Left renal pelvis (tissue), 4 donors: ENCODE measurements at places on chromosomes 11 and 22.

DNA sequence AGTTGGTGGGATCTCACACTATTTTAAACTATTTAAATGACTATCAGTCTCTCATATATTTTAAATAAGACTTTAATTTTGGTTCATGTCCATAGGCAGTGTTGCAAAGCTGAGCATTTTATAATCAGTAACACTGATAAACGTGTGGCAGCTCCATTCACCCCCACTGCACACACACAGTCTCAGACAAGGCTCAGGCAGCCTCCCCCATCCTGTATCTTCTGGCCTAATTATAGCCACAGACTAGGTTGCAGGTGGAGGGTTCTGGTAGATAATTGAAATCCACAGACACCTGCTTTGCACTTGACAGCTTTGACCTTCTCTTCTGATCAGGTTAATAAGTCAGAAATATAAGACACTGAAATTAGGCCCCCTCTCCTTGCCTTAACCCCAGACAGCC, 118.5 kb upstream of the LDLRAD3 start:
- no peak for DNase-seq

DNA sequence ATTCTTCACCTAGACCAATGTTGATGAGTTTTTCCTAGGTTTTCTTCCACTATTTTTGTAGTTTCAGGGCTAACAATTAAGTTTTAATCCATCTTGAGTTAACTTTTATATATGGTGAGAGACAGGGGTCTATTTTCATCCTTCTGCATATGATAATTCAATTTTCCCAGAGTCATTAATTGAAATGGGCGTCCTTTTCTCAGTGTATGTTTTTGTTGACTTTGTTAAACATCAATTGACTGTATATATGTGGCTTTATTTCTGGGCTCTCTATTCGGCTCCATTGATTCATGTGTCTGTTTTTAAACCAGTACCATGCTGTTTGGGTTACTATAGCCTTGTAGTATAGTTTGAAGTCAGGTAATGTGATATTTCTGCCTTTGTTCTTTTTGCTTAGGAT, 282.1 kb downstream of the INSC start:
- DNase-seq, result no peak

DNA sequence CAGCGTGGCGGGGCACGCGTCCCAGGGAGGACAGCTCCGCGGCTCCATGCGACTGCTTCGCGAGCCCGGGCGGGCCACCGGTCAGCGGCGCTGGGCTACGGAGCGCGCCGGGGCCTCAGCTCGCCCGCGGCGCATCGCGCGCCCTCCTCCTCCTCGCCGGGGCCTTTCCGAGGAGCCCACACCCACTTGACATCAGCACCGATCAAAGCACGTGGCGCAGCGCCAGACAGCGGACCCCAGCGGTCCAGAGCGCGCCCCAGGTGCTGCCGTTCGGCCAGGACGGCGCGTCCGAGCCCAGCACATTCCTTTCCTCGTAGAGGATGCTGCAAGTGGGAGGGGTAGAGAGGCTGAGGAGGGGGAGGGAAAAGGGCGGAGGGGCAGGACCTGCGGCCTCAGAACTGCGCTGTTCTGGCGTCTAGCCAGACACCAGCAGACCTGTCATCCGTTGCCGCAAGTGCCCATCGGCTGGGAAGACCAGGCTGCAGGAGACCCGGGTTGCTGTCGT, 88.6 kb downstream of the PLEKHA7 start:
- peak; percentile 29 for DNase-seq

DNA sequence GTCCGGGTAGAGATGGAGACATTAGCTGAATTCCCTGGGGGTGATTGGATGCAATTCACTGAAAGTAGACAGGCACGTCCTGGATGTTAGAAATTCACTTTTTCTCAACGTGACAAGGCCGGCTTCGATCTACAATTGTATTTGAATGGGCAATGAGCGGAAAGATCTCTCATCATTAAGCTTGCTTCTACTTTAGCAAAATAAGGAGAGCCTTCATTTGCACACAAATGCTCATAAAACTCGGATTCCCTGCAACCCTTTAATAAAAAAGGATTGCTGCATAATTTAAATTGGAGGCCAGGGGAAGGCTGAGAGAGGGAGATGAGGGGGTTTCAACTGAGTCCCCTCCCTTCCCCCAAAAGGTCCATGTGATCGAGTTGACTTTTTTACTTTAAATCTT, 10.6 kb upstream of the PAX6 start:
- no peak for DNase-seq

GRCh38 chr11:33790040-33790439, 15.7 kb upstream of the FBXO3 start:
- DNase-seq, result no peak

GRCh38 chr11:43278193-43278956, 33.4 kb upstream of the API5 start:
- DNase-seq, result no peak

GRCh38 chr11:76788661-76789442, 5.7 kb downstream of the TSKU start:
- no peak for DNase-seq

DNA sequence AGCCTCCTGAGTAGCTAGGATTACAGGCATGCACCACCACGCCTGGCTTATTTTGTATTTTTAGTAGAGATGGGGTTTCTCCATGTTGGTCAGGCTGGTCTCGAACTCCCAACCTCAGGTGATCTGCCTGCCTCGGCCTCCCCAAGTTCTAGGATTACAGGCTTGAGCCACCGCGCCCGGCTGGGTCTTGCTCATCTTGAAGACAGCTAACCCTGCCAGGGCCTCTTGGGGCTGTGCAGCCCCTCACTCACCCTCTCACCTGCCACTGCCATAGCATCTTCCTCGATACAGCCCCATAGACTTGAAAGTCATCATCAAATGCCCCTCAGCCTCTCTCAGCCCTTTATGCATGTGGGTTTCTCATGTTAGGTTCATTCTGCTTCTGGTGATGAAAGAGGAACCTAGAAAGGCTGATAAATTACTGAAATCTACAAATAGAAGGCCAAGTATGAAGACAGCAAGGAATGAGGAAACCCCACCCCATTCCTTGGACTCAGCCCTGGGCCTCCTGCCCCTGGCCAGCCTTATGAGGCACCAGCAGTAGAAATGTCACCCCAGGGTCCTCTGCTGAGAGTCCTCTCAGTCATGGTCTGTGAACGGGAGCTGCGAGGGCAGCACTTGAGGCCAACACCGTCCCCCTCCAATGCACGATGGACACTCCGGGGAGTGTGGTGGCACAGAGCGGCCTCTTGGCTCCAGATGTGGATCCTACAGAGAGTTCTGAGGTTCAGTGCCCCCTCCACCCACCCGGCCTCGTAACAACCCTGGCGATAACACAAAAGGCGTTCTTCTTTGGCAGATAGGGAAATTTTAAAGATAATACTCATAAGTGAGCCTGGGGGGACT, 24.8 kb downstream of the SCGB1A1 start:
- no peak for DNase-seq

DNA sequence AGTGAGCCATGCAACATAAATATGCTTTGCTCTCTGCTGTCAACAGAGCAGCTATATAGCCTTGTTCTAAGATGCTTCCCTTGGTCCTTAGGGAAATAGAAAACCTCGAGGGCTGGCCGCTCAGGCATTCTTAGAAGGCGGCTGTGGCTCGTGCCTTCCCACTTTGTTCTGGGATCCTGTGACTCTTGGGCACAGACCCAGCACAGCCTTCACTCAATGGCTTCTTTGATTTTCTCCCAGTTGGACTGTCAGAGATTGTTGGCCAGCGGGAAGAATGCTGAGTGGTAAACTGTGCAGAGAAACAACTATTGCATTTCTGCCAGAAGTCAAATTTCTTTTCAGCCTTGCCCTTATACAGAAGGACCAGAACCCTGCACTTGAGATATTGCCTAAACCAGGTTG, 9.5 kb upstream of the MICAL2 start:
- DNase-seq, result no peak

DNA sequence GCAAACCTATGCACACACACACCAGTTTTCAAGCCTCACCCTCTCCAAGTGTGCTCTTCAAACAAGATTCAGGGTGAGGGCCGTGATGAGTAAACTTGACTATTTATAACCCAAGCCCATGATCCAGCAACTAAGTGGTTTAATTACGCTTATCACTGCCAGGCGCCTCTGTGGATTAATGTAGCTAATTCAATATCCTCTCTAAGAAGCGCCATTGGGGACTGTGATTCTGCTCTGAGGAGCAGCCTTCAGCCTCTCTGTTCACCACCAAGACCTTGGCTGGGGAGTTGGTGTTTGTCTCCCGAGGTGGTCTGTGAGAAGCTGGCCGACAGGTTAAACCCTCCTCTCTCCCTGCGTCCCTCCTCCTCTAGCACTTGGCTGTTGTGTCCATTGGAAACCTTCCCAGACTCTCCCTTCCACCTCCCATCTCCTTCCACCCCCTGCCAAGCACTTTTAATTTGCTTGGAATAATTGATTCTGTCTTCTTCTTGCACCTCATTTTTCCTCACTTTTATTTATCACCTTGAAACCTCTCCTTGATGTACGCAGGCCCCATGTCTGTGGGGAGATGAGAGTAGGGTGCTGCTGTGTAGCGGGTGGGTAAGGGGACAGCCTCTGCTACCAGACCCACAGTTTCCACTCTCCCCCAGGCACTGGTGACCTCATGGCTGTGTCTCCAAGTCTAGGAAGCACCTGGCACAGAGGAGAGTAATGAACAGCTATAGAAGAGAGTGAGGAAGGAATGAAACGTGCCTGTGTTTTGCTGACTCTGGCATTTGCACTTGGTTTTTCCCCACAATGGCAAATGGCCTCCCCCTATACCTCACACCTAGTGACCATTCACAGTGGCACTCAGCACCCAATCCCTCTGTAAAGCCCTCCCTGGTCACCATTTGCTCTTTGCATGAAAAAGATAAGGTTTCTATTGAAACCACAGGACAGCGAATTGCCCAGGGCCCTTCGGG, 236.6 kb downstream of the GRIK4 start:
- no peak for DNase-seq

- DNase-seq, result no peak
Measured at GRCh38 chr11:46472662-46472994, 81.1 kb upstream of the CHRM4 start.

DNA sequence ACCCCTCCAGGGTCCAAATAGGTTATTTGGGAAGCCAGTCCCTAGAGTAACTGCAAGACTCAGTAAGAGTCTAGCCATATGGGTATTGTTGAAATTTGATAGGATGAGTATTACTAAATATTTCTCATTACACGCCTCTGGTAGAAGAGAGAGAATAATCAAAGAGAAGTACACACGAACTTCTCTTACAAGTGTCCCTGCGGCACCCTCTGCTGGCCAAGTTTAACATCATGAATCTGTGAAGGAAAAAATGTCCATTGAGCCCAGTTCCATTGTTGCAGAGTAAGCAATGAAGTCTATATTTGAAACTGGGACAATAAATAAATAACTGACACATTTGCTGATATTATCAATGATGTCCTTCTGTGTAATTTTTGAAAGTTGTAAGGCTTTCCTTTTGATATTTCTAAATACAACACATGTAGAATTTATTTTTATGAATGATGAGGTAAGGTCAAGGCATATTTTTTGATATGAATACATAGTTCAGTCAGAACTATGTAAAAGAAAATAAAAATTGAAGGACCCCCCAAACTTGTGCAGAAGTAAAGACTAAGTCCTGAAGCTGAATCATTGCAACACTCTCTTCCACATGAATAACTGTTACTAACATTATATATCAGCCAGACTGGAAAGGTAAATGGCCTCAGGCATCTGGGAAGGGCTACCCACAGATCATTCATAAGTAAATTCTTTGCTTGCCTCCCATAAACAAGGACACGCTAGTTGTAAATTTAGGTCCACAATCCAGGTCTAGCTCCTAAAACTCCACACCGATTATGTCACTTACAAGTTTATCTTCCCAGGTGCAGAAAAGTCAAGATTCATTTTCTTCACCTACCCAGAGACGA, 10.0 kb downstream of the OR51L1 start:
- peak; percentile 23 for DNase-seq

DNA sequence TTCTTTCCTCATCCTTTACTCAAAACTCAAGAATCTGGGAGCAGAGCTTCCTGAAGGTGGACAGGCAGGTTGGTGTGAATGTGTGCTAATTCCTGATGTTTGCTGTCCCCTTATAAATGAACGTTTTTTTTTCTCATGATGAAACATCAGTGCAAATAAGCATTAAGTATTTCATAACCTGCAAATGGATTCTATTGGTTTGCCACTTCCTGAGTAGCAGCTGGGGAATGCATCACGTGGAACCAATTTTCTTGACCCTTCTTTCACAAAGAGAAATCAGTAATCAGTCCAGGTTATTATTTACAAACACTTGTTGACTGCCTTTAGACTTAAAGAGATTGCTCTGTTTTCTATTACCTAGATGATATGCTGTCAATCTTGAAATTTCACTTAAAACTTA, 40.1 kb upstream of the SCN3B start:
- DNase-seq, result no peak

GRCh38 chr11:83863272-83863671, 577.1 kb upstream of the CCDC90B start:
- no peak for DNase-seq

- no peak for DNase-seq
Measured at GRCh38 chr11:34432822-34433221, 5.9 kb upstream of the CAT start.
